Neural progenitor cell (in vitro differentiated cells): ENCODE measurements at places on chromosomes 4 and X.

DNA sequence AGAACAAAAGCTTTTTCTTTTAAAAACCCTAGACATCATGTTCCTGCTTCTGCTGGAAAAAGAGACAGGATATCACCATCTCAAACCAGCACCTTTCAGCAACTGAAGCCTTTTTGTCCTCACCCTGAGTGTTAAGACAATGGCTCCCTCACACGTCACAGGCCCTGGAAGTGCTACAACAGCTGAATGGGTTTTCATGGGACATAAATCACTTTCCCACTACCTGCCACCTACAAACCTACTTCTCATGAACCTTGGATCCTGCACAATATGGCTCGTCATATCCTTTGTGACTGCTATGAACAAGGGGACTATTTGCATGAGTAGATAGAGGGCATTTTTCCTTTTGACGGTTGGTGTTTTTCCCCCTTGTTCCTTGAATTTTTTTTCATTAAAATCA is 93.6 kb downstream of the TSPAN5 start:
- peak; percentile 52 for DNase-seq

DNA sequence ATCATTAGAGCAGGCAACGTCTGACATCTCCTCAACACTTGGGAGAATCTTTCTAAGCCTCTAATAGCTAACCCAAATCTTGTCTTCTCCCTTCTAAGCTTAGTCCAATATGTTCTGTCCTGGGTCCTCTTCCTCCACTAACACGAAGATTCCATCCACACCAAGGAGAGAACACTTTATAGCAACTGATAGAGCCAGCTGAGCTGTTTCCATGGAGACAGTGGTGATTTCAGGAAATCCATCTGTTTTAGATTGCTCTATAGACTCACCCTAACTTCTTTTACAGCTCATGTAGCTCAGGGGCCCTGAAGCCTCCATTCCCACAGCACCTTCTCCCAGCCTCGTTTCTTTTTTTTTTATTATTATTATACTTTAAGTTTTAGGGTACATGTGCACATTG is 37.4 kb downstream of the SCD5 start:
- DNase-seq = no peak

DNA sequence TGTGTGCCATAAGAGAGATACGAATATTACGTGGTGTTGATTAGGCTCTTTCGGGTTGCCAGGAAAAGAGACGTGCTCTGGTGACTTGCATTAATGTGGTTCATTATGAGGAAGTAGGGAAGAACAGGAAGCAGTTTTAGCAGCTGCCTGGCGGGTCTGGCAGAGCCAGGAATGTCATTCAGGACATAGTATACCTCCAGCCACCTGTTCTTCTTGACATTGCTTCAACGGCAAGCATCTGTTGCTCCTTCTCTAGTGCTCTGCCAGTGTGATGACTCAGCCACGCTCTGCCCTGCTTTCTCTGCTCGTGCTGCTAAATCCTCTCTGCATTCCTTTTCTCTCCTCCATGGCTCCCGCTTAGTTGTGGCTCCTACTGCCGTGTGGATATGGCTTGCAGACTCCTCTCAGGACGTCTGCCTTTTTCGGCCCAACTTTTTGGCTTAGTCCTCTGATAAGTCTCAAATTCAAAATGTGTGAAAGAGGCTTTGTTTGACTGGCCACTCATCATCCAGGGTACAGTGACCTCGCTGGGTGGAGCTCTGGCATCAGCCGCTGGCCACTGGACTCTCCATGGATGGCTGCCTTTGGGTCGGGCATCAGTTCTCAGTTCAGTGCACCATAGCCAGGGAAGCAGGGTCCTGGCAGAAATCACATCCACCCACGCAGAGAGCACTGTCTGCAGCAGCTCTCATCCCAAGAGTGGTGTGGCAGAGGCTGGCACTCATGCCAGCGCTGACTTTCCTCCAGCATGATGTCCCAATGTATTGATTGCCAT is 89.3 kb upstream of the KLF3 start:
- DNase-seq = no peak

DNA sequence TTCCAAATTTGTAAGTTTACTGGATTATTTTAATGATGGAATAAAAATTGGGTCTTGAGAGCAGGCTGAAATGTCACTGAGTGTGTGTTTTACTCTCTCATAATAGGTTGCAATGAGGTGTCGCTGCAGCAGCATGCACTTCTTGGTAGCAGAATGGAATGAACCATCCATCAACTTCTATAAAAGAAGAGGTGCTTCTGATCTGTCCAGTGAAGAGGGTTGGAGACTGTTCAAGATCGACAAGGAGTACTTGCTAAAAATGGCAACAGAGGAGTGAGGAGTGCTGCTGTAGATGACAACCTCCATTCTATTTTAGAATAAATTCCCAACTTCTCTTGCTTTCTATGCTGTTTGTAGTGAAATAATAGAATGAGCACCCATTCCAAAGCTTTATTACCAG is 2.6 kb downstream of the SAT1 start:
- no peak for DNase-seq

- peak; percentile 54 for DNase-seq
Observed at GRCh38 chr4:125735102-125735501, 420.3 kb downstream of the FAT4 start.

DNA sequence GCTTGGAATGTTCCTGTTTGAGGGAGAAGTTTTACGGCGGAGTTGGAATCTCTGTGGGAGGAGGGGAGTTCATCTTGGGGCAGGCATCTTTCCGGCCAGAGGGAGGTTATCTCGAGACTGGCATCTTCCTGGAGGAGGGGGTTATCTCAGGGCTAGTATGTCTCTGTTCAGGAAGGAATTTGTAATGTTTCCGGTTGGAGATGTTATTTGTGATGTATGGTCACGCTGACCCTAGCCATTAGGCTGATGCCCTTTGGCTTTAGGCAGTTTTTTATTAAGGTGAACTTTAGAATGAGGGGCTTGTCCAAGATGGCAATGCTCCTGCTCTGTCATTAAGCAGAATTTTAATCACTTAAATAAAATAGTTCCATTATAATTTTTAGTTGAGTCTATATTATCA is 449.7 kb downstream of the PCDH10 start:
- DNase-seq = no peak

DNA sequence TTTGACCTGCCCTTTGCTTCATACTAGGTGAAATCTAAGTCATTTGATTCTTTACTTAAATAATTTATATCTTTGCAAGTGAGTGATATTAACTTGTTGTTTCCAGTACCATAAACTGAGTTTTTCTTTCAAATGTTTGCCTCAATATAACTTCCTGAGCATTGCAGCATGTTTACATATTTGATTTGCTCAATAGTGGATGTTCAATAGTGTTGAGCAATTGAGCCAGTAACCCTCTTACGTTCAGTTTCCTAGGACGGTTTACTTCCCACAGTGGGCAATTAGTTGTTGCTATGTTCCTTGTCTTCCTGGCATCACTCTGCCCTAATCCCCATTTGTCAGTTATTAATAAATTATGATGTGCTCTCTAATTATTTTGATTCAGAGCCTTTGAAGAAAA is 278.5 kb downstream of the EPHA5 start:
- DNase-seq = no peak

GRCh38 chrX:37658343-37659030 is 27.1 kb upstream of the XK start:
- no peak for DNase-seq

- DNase-seq = no peak
Observed at GRCh38 chrX:121823406-121823805, 776.0 kb downstream of the GLUD2 start.

- no peak for DNase-seq
Observed at GRCh38 chrX:13081395-13082205, 37.2 kb upstream of the FAM9C start.

DNA sequence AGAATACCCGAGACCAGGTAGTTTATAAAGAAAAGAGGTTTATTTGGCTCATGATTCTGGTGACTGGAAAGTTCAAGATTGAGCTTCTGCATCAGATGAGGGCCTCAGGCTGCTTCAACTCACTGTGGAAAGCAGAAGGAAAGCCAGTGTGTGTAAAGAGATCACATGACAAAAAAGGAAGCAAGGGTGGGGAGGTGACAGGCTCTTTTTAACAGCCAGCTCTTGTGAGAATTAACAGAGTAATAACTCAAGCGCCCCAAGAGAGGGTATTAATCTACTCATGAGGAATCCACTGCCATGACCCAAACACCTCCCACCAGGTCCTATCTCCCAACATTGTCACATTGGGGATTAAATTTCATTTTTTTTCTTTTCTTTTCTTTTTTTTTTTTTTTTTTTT is 6.3 kb upstream of the YIPF6 start:
- no peak for DNase-seq

DNA sequence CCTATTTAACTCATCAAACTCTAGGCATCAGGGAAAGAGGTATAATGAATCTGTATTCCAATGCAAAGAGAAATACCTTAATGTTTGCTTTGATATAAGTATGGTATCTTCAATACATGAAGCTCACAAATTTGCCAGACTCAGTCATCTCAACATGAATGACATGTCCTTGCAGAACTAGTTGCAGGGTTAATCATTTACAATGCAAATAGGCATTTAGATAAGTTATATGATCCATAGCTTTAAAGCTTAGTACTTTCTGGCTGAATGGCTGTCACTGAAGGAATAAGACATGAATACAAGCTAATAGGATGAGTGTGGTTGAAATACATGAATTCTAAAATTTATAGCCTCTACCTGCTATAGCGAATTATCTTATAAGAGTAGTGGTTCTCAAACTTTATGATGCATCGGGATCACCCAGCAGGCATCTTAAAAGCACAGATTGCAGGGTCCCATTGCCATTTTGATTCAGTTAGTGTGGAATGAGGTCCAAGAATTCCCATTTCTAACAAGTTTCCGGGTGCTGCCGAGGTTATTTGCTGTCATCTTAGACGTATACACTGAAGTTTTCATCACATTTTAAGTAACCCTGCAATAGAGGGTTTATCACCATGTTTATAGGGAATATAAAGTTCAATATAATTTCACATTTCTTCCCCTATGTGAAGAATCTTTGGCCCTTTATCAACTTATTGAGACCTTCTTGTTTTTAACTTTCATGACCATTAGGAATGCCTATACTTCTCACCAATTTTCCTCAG is 439.2 kb downstream of the ARHGAP24 start:
- DNase-seq = no peak

- no peak for DNase-seq
Observed at GRCh38 chrX:104712515-104712914, 146.5 kb downstream of the IL1RAPL2 start.

DNA sequence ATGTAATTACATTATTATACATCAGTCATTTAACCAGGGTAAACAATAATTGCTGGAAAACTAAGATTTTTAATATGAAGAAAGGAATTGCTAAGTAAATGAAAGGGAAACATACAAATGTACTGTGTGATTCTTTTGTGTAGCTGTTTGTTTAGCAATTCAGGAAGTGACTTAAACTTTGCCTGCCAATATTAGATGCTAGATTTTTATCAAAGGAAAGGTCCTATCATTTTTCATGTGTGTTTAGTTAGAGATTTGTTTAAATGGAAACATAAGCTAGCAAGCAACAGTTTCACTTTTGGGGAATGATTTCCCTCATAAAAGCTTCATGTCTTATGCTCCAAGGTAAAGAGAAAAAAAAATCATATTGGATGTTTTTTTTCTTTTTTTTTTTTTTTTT is 95.1 kb upstream of the LIMCH1 start:
- no peak for DNase-seq

DNA sequence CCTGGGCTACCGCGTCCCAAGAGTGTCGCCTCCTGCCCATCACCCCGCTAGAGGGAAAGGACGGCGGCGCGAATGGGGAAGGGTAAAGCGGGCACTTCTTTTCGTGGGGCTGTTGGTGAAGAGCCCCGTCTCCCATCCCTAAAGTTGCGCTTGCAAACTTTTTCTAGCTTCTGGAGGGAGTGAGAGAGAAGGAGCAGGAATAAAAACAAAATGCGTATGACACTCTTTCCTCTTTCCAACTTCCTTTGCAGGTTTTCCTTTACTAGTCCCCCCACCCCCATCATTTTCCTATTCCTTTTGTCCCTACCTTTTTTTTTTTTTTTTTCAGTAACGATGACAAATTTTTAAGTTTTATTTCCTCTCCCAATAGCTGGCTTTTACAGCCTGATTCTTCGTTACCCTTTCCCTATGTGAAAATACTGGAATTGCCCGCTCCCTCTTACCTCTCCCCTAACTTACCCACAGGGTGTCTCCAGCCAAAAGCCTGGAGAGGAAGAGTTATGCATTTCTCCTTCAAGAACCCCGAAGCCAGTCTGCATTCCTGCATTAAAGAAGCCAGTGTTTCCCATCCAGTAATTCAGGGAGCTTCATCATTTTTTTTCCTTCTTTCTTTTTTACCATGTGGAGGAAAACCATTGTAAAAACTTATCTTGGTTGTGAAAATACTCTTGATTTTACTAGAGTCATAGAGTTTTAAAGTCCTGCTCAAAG is 613 bp upstream of the ARSJ start:
- no peak for DNase-seq

DNA sequence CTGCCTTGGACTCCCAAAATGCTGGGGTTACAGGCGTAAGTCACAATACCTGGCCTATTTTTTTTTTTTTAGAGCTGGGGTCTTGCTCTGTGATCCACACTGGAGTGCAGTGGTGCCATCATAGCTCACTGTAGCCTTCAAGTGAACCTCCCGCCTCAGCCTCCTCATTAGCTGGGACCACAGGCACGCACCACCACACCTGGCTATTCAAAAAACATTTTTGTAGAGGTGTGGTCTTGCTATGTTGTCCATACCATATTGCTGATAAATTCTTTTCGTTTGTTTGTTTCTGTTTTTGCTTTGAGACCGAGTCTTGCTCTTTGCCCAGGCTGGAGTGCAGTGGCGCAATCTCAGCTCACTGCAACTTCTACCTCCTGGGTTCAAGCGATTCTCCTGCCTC is 21.6 kb downstream of the ENOPH1 start:
- no peak for DNase-seq

DNA sequence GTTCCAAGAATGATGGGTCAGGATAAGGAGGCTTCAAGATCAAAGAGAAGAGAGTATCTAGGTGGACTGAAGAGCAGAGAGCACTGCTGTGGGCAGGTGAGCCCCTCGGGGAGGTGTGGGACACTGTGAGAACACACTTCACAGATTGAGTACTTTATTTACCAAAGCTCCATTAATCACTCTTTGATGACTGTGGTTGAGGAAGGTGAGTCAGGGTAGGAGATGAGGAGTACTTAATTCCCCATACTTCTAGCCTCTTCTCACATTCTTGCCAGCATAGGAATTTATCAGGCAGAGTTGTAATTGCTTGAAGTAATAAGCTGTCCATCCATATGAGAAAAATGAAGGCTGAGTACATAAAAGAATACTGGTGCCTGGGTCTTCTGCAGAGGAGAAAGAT is 375.3 kb downstream of the PCDH10 start:
- no peak for DNase-seq

GRCh38 chrX:154056770-154057241 is 37.1 kb upstream of the IRAK1 start:
- no peak for DNase-seq

GRCh38 chr4:85725721-85726170 is 250.8 kb downstream of the ARHGAP24 start:
- no peak for DNase-seq

DNA sequence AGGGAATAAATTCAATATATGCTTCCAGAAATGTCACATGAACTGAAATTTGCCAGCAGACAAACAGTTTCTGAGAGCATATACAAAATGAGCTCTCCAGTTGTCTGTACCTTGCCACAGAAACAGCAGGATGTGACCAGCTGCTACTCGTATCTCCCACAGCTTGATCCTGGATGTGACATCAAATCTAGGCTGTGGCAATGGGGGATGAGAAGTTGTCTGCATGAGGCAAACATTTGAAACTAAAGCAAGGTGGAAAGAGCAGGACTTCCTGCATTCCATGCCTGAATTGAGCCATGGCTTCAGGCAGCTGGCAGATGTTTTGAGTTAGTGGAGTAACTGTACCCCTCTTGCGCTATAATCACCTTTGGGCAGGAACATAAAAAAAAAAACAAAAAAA is 1724.0 kb downstream of the RPA4 start:
- DNase-seq = no peak

- peak; percentile 84 for DNase-seq
Observed at GRCh38 chr4:4857809-4858508, 1.5 kb upstream of the MSX1 start.
